ENCODE measurements at places on chromosomes 12 and 14.

DNA sequence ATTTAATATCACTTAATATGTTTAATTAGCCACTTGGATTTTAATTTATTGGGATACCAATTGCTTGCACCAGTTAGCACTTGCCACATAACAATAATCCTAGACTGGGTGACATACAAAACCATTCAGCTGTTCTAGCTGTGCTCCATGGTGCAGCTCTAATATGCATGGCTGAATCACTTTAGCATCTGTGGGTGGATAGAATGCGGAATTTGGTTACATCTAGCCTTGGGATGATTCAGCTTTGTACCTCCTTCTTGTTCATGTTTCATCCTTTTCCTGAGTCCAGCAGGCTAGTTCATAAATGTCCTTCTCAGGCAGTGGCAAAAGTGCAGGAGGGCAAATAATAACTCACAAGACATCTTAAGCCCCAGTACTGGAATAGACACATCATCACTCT is 1263.0 kb downstream of the LRFN5 start:
- peak; percentile 25 for DNase-seq

- no peak for DNase-seq
Observed at GRCh38 chr12:122183588-122183940, 641 bp downstream of the LRRC43 start.

GRCh38 chr12:52969828-52970569 is 21.1 kb downstream of the KRT18 start:
- no peak for DNase-seq

- DNase-seq, result no peak
Observed at GRCh38 chr14:61488417-61489401, 167.3 kb downstream of the PRKCH start.

DNA sequence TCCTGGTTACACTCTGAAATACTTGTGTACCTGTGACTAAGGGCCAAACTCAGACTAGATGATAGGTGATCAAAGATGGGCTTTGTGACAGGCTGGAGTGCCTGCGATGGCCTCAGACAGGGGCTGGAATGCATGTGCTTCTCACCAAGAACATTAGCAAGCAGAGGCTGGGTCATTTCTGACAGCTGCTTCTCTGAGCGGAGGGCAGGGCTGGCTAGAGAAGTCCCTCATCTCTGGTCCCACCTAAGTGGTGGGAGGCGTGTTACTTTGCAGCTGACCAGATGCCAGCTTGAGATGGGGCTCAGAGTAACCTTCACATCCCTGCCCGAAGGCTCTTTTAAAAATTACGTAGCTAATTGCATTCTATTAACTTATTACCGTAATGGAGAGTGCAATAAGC is 106.8 kb upstream of the RTL1 start:
- no peak for DNase-seq

- DNase-seq, result no peak
Observed at GRCh38 chr12:75842090-75842489, 189.5 kb downstream of the PHLDA1 start.

GRCh38 chr14:93033983-93034670 is 81.6 kb downstream of the ITPK1 start:
- no peak for DNase-seq

GRCh38 chr14:98161356-98161755 is 1110.6 kb downstream of the BCL11B start:
- peak; percentile 66 for DNase-seq

GRCh38 chr14:96352708-96353107 is 10.4 kb downstream of the ATG2B start:
- peak; percentile 16 for DNase-seq

DNA sequence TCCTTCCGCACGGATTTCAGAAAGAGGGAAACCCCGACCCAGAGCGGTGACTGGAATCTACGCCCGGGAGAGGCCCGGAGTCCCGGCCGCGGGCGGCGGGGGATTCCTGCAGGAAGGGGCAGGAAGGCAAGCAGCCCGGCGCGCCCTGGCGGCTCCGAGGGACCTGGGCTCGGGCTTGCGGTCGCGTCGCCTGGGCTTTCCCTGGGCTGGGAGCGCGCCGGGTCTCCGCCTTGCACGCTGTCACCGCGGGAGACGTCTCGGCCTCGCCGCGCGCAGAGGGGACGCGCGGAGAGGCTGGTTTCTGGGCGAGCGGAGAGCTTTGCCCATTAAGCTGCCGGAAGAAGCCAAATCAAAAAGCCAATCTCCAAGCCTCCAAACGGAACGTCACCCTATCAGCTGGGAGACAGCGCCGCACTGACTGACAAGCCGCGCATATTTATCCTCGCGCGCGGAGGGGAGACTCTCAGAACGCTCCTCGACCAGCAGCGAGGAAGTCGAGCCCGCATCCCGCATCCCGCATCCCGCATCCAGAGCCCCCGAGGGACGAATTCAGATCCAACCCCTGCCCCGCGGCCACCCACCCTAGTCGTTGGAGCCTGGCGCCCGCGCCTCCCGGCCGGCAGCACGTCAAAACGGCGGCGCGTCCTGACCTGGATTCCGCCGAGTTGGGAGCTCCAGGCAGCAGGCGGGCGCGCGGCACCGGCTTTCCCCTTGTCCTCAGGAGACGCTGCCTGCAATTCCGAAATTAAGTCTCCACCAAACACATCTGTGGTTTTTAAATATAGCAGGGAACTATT is at the start of gene SLC8A3:
TSS of gene SLC8A3 (minus strand) at position 293 of the 797 bp plus-strand sequence. CDS start 20,529 bp downstream, outside the sequence.
- peak; percentile 73 for DNase-seq

DNA sequence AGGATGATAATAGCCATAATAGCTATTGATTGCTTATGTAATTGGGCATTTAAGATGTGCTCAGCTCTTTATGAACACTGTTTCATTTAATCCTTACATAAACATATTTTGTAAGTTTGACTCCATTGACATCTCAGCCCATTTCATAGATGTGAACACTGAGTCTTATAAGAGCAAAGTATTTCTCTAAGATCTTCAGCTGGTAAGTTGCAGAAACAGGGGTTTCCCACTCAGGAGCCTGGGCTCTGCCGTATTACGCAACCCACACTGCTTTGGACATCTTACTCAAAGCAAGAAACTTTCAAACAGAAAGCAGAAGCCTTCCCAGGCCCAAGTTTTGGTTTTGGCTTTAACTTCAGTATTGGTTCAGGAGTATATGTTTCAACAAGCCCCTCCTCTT is 705.1 kb downstream of the MED13L start:
- no peak for DNase-seq

DNA sequence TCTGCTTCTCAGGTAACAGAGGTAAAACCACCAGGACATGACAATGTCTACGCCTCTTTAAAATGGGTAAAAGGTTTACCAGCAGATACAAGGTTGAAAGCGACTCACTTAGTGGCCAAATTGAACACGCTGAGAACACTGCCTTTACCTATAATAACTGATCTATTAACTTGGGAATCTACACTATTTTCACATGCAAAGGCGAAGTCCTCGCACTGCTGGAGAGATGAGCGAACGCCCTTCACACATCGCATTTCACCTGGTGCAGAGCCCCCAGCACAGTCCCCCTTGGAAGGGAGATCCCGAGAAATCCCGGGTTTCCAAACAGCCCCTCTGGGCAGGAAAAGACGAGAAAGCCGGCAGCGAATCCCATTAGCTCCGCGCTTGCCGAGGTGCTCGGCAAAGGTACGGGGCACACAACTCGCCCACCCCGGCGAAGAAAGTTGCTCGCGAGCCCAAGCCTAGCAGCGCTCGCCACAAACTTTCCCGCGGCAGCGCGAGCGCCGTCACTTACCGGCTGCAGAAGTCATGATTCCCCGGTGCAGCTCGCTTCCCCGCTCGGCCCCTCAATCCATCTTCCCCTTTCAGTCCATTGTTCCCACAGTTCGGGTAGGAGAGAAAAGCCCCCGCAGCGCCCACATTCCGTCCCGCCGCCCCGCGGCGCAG is 423 bp downstream of the FGD6 start:
- DNase-seq, result peak; percentile 56

DNA sequence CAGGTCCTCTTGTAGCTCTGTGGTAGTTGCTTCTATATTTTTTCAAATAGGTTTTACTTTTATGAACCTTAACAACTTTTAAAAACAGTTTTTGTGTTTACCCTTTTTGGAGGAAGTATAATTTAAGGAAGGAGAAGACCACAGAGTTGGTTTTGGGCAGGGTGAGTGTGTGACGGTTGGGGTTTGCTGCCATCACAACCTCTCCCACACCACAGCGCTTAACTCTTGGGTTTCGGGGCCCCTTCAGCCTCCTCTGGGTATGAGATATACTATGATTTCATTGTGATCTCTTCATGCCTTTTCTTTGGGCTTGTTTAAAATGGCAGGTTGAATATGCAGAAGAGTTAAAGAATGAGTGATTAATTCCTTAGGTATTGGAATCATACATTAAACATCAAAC is 228.7 kb upstream of the CRY1 start:
- no peak for DNase-seq

DNA sequence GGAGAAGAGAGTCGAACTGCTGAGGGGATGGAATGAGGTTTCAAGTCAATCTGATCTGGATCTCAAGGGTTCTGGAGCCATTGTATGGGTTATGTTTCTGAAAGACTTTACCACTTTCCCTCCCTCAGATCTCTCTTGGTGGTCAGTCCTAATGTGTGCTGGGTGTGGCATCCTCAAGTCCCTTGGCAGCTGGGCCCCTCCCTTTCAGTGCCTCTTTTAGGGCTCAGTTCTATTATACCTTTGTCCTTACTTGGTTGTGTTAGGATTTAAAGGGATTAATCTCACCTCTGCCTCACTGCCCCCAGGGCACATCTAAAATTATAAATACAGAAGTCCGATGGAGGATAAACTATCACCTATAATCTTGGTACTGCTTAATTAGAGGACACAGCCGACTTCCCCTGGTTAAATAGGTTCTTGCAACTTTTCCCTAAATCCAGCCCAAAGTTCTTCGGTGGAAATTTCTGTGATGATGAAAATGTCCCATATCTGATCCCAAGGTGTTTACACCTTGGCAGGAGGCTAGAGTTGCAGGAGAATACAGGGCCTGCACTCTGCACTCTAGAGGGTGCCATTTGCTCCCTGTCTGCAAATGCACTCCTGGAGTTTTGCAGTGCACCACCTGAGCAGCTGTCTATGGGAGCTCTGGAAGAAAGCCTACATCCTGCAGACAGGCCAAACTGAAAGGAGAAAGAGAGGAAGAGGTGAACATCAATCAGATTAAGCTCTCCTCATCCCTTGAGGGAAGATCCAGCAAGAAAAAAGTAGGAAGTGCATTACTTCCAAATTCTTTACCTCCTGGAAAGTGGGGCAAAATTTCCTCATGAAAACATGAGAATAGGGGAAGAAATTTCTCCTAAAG is 106.8 kb downstream of the NUAK1 start:
- DNase-seq, result peak; percentile 28

DNA sequence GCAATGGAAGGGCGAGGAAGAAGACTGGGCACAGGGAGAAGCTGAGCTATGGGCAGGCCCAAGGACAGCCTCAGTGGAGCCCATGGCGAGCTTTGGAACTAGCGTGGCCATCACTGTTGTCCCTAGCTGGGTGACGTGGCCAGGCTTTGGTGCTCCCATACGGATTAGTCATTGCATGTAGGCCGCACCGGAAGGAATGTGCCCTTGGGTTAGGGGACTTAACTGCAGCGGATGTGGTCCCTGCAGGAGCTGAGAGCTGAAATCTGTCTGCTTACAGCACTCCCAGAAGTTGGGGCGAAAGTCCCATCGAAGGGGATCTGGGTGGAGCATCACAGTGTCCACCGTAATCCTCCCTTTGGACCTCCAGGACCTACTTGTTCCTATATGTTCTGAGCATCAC is 133.7 kb downstream of the PAPOLA start:
- no peak for DNase-seq

GRCh38 chr12:38508246-38508645 is 191.7 kb downstream of the ALG10B start:
- DNase-seq, result peak; percentile 83

GRCh38 chr12:132373901-132374611 is 44.7 kb upstream of the GALNT9 start:
- no peak for DNase-seq

GRCh38 chr14:23095196-23096108 is at the start of gene C14orf119:
TSS of gene C14orf119 (plus strand) at chr14:23095505. CDS start at chr14:23097659, 2,154 bp downstream.
- DNase-seq, result peak; percentile 99

GRCh38 chr12:110732572-110732971 is 10.1 kb downstream of the PPP1CC start:
- no peak for DNase-seq

- peak; percentile 0 for DNase-seq
Observed at GRCh38 chr14:43729143-43729542, 777.9 kb downstream of the FSCB start.

DNA sequence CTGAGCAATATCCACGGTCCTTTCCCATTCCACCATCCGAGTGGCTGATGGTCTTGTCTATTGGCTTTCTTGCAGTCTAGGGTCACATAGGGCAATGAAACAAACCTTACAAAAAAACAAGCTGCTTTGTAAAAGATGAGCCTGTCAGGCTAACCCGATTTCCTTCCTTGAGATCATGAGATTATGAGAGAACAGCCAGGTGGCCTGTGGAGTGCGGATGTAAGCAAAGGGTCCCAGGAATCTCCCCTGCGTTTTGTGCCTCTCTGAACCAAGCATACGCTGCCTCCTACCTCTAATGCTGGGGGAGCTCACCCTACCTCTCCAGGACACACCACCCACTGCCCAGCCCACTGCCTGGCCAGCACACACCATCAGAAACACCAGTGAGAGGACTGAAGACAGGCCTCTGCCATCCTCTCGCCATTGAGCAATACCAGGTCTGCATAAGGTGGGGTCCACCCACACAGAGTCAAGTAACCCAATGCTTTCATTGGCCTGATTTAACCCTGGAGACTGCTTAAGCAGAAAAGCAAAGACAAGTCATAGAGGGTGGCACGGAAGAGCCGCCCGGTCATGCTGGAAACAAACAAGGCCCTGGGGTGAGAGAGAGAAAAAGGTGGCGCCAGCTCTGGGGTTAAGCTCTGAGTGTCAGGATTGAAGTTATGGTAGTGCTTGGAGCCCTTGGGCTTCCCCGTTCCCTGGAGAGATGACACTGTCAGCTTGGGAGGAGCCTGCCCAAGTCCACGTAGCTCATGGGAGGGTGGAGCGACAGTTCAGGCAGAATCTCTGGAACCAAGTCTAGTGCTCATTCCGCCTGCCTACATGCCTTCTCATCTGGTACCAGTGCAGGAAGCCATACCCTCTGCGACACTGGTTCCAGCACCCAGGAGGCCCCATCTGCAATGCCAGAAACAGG is 46.6 kb downstream of the CALM1 start:
- DNase-seq, result peak; percentile 93

DNA sequence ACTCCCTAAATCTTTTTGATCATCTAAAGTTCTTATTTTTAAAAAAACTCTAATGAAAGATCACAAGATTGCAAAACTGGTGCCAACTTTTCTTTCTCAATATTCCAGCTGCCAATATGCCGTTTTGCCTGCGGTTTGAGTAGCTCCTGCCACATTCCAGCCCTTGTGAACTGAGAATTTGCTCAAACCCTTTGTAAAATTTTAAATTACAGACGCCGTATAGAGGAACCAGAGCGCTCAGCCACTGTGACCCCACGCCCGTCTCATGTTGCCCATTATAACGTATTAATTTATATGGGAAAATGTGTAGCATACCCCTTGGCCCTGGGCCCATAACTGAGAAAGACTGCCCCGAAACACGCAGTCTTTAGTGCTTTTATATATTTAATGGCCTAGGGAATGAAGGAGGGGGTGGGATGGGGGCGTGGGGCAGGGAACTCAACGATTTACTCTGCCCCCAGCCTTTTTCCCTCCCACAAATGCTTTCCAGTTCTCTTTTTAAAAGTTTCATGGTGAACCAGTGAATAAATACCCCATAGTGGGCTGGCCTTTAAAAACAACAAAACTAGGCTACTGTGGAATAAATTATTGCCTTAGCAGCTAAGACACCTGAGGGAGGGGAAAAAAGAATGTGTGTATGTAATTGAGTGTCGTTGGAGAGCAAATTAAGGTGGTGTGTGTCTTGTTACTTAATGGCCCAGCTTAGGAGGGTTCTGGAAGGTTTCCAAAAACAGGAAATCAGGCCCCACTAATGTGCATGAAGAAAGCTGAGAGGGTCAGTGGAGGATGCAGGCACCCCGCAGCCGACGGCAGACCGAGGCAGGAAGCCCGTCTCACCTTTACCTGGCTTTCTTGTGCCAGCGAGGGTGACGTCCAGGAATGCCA is 45.7 kb upstream of the RFLNA start:
- DNase-seq, result no peak
